ENCODE measurements at places on chromosomes 12 and 14.

- DNase-seq, result no peak
These were observed 11.9 kb downstream of the ARL6IP4 start for GRCh38 chr12:122992386-122992785.

- DNase-seq, result no peak
These were observed 12.2 kb downstream of the MMP14 start for GRCh38 chr14:22848351-22849164.

DNA sequence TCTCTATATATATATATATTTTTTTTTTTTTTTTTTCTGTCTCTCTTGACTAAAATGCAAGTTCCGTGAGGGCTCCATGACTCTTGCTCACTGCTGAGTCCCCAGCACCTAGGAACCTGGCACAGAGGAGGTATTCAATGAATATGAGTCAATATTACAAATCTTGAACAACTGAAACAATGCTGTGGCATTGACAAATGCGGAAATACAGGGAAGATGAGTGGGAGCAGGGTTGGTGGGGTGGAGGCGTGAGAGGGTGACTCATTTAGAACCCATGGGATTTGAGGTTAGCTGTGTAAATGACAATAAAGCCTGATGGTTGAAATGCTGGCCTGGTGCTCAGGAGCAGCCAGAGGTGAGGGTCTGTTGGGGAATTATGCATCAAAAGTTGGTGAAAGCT is 121.7 kb upstream of the FUT8 start:
- peak; percentile 7 for DNase-seq

GRCh38 chr12:694734-695503 is 31.7 kb upstream of the NINJ2 start:
- DNase-seq, result no peak

DNA sequence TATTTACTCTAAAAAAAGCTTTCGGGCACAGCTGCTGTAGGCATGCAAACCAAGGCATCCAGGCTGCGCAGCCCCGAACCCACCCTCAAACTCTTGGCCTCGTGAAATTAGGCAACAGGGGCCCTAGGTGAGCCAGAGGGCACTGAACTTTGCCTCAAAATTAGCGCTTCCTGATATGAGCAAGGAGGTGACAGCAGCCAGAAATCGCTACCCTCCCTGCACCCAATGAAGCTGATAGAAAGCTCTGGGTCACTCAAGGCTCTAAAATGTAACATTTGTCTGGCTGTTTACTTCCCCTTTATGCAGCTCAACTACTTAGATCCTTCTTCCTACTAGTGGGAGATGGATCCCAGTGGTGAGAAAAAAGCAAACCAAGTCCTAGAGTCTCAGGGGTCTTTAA is 61.8 kb downstream of the PITPNM2 start:
- no peak for DNase-seq

DNA sequence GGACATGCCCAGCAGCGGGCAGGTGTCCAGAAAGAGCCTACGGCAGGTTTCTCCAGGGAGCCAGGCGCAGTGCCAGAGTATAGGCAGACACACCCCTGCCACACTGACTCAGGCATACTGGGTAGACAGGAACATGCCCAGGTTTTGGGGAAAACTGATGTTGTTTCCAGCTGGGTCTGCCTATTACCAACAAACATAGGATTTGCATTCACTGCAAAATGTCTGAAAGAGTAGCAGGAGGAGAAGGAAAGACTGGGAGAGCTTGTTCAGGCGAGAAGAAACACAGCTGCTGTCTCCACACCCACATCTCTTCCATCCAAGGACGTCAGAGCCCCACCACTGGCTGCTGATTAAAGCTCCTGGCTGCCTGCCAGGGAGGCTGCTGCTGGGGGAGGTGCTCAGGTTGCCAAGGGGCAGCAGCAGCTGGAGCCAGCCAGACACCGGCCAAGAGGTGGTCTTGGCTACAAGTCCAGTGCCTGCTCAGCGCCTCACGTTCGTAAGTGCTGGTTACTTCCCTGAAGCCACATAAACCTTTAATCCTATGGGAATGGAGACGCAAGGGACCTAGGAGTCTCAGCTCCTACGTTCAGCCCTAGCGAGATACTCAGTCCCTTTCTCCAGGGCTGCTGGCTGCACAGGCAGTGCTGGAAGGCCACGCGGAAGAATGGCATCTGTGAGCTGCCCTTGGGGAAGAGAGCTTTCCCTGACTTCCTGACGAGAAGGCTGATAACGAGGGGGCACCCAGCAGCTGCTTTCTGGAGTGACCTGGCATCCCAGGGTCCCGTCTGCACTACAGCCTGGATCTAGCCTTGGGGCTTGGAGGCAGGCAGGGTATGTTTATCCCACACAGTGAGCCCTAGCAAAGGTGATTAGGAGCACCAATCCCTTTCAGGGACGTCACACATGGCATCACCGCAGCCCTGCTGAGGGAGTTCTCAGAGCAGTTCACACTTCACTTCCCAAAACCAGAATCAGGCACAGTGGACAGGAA is 58.1 kb downstream of the PLEKHG3 start:
- DNase-seq, result no peak

DNA sequence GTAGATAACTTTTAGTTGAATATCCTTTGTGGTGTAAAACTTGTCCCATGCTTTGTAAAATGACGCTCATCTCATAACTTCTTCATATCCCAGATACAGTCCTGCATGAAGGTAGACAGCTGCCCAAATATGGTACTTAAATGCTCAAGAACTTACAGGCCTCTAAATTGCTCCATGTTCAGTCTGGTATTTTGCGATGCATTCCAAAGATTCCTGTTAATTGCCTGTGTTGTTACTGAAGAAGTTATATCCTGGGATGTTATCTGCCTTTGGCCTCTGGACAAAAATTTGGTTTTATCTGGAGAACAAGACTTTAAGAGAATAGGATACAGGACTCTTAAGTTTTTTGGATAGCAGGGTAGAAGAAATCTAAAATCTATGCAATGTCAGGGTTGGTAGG is 473.0 kb downstream of the PCNX1 start:
- DNase-seq, result no peak

Data from GOT3 (cell line).